NCI-H526 (cell line): ENCODE measurements at places on chromosomes 2 and 18.

- no peak for DNase-seq
Measured at GRCh38 chr2:190794790-190795189, 85.8 kb upstream of the GLS start.

GRCh38 chr2:241841181-241842066 lies 17.3 kb downstream of the PDCD1 start:
- no peak for DNase-seq

GRCh38 chr2:78757191-78757590 lies 268.3 kb upstream of the REG3G start:
- DNase-seq, result no peak

DNA sequence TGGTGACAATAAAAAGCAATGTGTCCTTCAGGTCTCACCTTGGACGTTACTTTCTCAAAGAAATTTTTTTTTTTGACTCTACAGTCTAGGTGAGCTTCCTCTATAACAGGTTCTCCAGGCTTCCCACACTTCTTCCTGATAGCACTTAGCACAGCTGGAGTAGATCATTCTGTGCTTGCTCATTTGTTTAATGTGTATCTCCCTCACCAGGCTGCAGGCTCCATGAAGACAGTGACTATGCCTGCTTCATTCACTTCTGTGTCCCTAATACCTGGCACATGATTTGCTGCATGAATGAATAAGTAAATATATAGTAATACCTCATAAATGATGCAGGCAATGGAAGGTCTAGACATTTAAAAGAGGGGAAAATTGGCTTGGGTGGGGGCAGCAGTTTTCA lies 109.9 kb upstream of the CD302 start:
- DNase-seq, result peak; percentile 79

- no peak for DNase-seq
Measured at GRCh38 chr18:22175346-22175745, 6.0 kb downstream of the GATA6 start.

DNA sequence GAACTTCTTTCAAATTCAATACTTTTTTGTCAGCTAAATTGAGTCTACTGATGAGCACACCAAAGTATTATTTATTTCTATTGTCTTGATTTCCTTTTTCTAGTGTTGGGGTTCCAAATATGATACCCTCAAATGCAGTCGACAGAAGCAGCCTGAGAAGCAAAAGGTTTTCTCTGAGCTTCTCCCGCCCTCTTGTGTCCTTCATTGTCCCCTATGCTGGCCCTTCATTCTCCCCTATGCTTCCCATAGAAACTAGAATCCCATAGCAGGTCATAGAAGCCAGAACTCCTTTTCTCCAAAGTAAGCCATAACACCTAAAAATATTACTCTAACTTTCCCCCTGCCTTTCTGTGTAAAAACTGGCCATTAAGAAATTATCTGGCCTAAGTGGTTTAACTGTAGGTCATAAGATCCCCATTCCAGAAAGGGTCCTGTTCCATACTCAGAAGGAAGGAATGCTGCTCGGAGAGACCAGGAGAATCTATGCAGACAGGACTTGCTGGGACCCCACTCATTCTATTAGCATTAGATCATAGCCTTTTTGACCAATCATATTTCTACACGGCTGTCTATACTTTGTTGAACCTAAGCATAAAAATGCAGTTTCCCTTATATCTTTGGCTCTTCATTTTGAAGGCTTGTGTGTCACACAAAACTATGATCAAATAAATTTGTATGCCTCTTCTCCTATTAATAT lies 764.6 kb upstream of the PKDCC start:
- peak; percentile 8 for DNase-seq

- no peak for DNase-seq
Measured at GRCh38 chr2:26472821-26473655, 4.9 kb downstream of the OTOF start.

- no peak for DNase-seq
Measured at GRCh38 chr2:157355618-157356017, 30.0 kb upstream of the ERMN start.

DNA sequence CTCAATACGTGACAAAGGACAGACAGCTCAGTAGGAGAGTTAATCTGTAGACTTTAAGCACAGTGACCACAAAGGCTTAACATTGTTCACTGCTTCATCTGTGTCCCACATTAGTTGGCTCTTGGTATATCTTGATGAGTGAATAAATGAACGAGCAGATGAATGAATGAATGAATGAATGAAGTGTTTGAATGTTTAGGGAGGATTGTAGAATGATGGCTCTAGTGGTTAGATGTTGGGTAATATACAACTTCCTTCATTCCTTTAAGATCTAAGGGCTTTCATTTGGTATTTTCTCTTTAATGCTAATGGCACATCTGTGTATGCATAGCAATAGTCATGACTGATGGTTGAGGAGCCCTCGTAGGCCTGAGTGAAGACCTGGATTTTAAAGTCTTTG lies 40.5 kb downstream of the ZNF407 start:
- no peak for DNase-seq

DNA sequence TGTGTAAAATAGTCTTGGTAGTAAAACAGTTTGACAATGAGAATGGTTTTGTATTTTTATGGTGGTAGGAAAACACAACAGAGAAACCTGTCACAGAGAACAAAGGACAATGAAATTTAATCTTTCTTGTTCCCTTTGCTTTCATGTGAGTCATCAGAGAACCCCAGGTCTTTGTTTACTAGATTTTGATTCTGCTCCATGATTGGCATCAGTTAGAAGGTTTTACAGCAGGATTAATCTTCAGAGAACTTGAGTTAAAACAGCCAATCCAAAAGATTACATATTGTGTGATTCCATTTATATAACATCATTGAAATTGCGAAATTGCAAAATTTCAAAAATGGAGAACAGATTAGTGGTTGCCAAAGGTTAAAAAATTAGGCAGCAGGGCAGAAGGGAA lies 2.5 kb downstream of the APLF start:
- no peak for DNase-seq

DNA sequence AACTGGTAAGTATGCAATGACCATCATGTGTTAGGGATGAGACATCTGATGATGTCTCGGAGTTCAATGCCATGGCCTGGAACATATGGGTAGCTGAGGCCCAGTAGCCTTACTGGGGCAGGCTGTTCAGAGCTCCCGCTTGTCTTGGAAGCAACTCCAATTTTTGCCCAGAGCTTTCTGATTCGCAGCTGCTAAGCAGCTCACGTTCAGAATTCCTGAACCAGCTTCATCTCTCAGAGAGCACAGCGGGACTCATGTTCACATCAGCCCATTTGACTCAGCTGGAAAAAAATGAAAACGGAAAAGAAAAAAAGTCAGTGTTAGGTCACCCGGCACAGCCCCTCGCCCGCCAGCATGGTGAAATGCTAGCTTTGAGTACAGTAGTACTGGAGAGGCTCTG lies 16.8 kb upstream of the LRATD1 start:
- no peak for DNase-seq

GRCh38 chr2:105822186-105822585 lies 77.5 kb downstream of the NCK2 start:
- DNase-seq, result no peak

DNA sequence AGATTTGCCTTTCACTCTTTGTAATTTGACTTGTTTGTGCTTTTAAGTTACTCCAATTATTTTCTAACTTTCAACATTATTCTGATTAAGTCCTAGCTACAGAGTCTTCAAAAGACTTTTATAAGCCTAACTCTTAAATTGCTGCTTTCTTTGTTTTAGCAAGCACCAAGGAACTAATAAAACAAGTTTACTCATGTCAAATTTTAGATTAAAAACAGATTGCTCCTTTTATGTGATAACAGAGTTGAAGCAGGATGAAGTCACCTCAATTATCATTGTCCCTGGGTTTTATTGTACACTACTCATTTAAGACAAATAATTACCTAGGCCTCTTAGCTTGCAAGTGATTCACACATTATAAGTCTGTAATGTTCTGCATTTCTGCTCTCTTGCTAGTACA lies 678.4 kb downstream of the ERBB4 start:
- DNase-seq, result no peak

DNA sequence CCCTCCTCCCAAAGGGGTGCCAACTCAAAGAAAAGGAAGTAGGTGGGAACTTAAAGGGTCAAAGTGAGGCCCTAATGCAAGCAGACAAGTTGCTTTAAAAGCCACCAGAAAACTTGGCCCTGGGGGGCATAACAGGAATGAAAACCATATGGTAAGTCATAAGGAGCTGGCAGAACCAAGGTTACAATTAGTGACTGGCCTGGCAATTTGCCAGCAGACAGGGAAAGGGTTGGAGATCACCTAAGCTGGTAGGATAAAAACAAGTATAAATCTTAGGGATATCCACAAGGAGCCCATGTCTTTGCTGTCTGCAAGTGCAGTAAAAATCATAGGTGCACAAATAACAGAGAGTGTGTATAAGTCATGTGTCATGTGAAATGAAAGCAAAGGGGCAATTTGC lies 256.7 kb upstream of the LRRTM4 start:
- DNase-seq, result no peak

- no peak for DNase-seq
Measured at GRCh38 chr2:75710220-75710576, 517 bp downstream of the GCFC2 start.

- DNase-seq, result no peak
Measured at GRCh38 chr2:233819884-233820773, 34.2 kb downstream of the HJURP start.

GRCh38 chr2:236168110-236169080 lies at the start of gene GBX2:
GBX2 (minus strand) TSS chr2:236168386; CDS start chr2:236167971, 415 bp downstream.
- DNase-seq, result peak; percentile 69

GRCh38 chr2:173653432-173653805 lies 298.7 kb downstream of the CDCA7 start:
- no peak for DNase-seq
